ENCODE measurements at places on chromosomes 13 and 19. TPM values are rescaled to one million over a fixed set of nuclear protein-coding genes. Genes with fewer than 3 reads are reported as not detected.

The SLC7A10 gene
- total RNA-seq, result not detected

The FFAR2 gene
- not detected for total RNA-seq

The DLL3 gene
- not detected for total RNA-seq

The TUBA3C gene
- not detected for total RNA-seq

The ZNF44 gene
- 7.6 TPM for total RNA-seq

The LRRC63 gene
- not detected for total RNA-seq

The PAK4 gene
- 23.0 TPM for total RNA-seq

The ZNF681 gene
- 2.5 TPM for total RNA-seq

The PHLDB3 gene
- 74.4 TPM for total RNA-seq

The CCNA1 gene
- not detected for total RNA-seq

The PDX1 gene
- total RNA-seq, result not detected

The RETN gene
- total RNA-seq, result not detected

The ZNF480 gene
- total RNA-seq, result 4.3 TPM

The CYP4F8 gene
- 15.1 TPM for total RNA-seq

The PROSER1 gene
- total RNA-seq, result 18.3 TPM

The ZNF177 gene
- 0.23 TPM for total RNA-seq

The IGFL3 gene
- 15.9 TPM for total RNA-seq

The KANK3 gene
- 7.9 TPM for total RNA-seq

The ZSCAN4 gene
- total RNA-seq, result not detected

The ZNF850 gene
- 2.8 TPM for total RNA-seq

The POU4F1 gene
- 0.13 TPM for total RNA-seq

The RFX1 gene
- total RNA-seq, result 13.2 TPM

The SLC10A2 gene
- total RNA-seq, result 0.13 TPM

The ZNF439 gene
- total RNA-seq, result 5.7 TPM

The ZNF737 gene
- total RNA-seq, result 13.3 TPM

The ABCA7 gene
- 34.0 TPM for total RNA-seq

Measured in suprapubic skin (tissue), 4 donors.